Lung (tissue), 17 donors: ENCODE measurements at places on chromosomes 16 and 17.

DNA sequence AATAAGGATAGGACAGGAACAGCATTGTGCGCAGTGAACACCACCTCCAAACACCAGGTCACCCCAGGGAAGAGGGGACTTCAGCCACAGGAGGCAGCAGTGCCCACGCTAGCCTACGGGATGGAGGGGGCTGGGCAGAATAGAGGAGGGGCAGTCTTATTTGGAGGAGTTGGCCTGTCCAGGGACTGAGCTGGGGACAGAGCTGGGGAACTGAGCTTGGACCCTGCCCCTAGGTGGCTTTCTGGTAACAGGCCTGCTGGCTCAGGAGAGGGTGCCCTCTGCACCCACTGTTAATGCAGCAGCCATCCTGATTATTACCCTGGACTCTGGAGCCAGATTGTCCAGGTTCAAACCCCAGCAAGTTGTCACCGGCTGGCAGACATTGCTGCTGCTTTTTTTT is 9.3 kb downstream of the CCDC102A start:
- DNase-seq = no peak

DNA sequence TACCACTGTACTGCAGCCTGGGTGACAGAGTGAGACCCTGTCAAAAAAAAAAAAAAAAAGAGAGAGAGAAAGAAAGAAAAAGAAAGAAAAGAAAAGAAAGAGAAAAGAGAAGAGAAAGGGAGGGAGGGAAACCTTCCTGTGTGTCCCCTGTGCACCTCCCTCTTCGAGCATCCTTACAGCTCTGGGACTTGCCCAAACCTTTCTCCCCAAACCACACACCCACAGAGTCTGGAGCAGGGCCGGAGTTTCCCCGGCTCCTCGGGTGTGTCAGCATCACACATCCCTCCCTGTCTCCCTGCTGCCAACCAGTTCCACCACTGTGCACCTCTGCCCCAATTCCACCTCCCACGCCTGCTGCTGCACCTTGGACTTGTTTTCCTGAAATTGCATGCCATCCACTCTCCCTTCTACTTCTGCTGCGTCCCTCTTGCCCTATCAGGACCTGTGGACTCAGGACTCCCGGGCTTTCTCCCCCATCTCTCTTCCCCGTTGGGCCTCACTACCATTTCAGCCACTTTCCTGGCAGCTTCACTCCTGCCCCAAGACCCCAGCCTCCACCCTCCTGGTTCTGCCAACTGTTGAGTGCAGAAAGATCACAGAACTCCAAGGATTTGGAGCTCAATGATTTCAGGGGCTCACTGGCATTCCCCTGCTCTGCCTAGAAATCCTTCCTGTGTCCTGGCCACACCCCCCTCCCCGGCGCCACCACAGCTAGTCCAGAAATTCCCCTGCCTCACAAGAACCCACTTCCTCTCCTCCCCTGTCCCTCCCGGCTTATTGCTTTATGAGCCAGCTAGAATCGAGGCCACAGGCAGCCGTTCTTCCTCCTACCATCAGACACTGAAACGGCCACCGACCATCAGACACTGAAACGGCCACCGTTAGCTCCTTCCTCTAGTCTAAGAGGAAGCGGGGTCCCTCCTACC is 3.7 kb upstream of the CDK3 start:
- DNase-seq = peak; percentile 38

DNA sequence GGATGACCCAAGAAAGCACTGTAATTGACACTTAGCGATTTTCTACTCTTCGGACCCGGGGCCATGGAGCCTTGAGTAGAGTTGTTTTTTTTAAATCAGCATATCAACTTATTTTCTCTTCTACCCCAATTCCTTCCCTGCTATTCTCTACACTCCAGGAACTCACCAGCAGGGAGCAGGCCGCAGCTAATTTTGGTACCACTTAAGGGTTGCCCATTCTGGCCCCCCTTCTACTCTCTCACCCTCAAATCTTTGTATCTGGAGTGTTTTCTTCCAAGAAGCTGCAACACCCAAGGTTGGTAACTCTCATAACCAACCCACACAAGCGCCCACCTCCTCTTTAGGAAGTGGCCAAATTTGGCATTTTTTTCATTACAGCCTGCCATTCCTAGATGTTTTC is 5.5 kb upstream of the ERAL1 start:
- no peak for DNase-seq

DNA sequence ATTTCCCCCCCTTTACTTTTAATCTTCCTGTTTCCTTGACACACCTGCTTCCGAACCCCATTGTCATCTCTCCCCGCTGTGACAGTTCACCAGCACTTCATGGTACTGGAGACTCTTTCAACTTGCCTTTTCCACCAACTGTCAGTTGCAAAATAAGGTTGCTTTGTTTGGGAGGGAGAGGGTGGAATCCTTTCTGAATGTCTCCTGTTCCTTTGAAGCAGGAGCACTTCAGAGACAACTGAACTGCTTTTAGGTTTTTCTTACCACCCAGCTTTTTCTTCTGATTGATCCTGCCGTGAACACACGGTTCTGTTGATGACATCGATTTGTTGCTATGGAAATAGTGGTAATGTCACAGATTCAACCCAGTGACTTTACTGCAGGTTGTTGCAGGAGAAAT is 42.0 kb downstream of the RPA1 start:
- no peak for DNase-seq

DNA sequence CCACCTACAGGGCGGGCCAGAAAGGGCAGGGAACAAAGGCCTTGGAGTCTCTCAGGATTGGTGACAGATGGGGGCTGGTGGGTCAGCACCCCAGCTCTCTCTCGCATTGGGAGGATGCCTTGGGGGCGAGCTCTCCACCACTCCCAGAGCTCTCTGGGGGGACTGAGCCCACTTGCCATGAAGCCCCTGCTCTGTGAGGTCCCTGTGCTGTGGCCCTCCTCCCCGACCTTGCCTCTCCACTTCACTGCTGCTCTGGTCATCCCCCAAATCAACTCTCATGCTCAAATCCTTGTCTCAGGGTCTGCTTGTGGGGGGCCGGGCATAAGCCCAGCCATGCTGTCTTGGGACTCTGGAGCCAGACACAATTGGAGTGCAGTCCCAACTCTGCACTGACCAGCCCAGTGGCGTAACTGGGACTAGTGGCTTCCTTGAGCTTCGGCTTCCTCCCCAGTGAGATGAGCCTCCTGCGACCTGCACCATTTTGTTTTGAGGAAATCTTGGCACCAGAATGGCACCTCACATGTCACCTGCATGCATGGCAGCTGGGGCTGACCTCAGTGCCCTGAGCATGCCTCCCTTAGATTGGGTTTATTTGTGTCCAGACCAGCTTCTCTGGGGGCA is 184.5 kb downstream of the IRF8 start:
- no peak for DNase-seq

DNA sequence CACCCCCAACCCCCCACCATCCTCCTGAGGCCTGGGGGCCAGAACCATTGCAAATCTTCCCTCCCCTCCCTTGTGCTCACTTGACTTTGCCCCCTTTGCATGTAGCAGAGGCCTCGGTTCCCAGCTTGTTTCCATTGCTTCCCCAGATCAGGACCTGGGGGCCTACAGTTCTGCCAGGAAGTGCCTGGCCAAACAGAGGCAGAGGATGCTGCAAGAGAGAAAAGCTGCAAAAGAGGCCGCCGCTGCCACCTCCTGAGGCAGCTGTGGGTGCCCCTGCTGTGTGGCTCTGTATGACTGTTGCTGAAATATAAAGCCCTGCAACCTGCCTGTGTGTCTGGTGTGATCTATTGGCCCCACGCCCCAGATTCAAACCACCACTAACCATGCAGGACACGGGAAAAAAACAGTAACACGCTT is 2.3 kb downstream of the NDUFB10 start:
- DNase-seq = no peak

GRCh38 chr16:77684181-77684526 is 38.2 kb upstream of the NUDT7 start:
- DNase-seq = peak; percentile 90

GRCh38 chr17:73957564-73957963 is 245.9 kb upstream of the RPL38 start:
- no peak for DNase-seq

- no peak for DNase-seq
These were observed 25.1 kb downstream of the SOX9 start for GRCh38 chr17:72145962-72146361.

GRCh38 chr17:18950346-18950745 is 1.6 kb upstream of the SLC5A10 start:
- no peak for DNase-seq

- DNase-seq = peak; percentile 21
These were observed 8.5 kb downstream of the PRMT7 start for GRCh38 chr16:68319185-68319908.

- DNase-seq = no peak
These were observed 33.6 kb upstream of the CACNG4 start for GRCh38 chr17:66930933-66931332.

DNA sequence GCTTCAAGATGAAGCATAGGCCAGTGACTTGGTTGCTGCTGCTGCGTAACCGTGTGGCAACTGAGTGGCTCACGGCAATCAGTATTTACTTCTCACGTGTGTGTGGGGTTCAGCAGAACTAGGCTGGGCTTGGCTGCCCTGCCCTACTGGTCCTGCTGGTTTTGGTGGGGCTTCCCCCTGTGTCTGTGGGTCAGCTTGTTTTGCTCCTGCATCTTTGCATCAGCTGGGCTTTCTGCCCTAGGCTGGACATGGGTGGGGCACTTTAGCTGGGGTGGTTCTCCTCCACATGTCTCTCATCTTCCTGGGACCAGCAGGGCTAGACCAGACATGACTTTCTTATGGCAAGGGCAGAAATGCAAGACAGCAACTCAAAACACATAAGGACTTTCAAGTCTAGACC is 550.5 kb downstream of the MAF start:
- no peak for DNase-seq

DNA sequence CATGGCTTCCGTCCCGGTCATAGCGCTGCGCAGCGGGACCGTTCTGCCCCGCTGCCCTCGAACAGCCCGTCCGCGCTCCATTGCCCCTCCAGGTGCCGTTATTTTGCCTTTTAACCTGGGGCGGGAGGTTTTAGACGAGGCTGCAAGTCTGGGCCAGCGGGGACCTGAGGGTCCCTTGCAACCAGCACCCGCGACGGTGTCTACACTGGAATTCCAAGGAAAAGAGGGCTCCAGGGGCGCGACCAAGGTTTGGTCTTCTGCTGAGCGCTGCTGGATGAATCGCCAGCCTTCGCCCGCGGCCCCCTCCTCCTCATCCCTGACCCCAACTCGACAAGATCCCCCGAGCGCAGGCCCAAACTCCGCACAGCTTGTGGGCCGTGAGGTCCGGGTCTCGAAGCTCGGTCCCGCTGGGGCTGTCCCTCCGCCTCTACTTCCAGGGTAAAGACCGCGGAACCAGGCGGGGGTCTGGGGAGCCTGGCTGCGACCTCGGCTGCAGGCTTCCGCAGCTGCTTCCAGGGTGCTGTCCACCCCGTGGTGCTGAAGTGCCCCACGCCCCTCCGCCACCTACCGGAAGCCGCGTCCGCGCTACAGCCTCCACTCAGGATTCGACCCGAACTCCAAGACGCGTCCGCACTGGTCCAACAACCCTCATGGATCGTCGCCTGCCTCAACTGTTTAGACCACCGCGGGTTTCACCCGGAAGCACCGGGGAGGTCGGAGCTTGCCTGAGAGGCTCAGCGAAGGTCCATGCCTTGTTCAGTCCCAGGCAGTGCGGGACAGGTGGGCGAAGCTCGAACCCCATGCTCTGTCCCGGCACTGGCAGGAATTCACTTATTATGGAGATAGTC is 10.1 kb upstream of the CA4 start:
- peak; percentile 82 for DNase-seq

GRCh38 chr17:7932483-7932891 is 481 bp downstream of the CNTROB start:
- peak; percentile 71 for DNase-seq

DNA sequence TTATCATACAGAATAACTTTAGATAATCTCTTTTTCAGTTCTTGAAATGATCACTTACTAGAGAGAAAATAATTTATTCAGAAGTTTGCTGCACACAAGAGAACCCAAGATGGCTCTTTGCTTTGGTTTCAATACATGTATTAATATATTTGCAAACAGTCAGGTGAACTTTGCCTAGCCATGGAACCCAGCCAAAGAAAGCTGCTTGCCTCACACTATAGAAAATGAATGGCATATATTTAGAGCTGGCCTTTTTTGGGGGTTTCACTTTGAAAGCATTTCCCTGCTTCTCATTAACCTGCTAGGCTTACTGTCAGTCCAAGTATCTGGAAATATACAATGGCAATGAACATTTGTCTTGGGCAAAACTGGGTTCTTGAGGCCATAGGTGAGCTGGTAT is 75.3 kb downstream of the MRTFB start:
- no peak for DNase-seq

- DNase-seq = no peak
These were observed 115.5 kb downstream of the AATF start for GRCh38 chr17:37064206-37064605.

- DNase-seq = no peak
These were observed 10.8 kb downstream of the CDH5 start for GRCh38 chr16:66377324-66377723.

GRCh38 chr17:82396601-82397435 is 21.3 kb upstream of the HEXD start:
- no peak for DNase-seq

- no peak for DNase-seq
These were observed 53.9 kb downstream of the ADCY9 start for GRCh38 chr16:4062212-4062802.

GRCh38 chr17:63039899-63040602 is 74.0 kb downstream of the TANC2 start:
- no peak for DNase-seq

GRCh38 chr17:44119062-44119461 is 4.4 kb downstream of the HDAC5 start:
- no peak for DNase-seq

GRCh38 chr17:57589151-57590034 is 155.7 kb downstream of the CCDC182 start:
- no peak for DNase-seq

- peak; percentile 9 for DNase-seq
These were observed 146.4 kb upstream of the KCNJ16 start for GRCh38 chr17:69928611-69929010.

GRCh38 chr17:58492238-58493121 is 4.3 kb upstream of the HSF5 start:
- DNase-seq = no peak

DNA sequence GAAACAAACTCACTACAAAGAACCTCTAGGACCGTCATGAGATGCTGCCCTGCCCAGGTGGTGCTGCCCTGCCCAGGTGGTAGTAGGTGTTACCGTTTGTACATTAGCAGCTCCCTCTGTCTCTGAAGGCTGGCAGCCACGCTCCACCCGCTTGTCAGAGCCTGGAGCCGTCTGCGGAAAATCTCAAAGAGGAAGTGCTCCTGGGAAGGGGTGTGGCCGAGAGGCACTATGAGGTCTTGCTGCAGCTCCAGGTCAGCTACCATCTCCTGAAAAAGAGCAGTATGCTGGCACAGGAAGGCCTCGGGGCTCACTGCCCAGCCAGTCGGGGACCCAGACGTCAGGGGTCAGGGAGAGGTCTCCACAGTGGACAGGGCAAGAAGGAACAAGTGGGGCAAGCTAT is 28.3 kb downstream of the ZNF276 start:
- no peak for DNase-seq

DNA sequence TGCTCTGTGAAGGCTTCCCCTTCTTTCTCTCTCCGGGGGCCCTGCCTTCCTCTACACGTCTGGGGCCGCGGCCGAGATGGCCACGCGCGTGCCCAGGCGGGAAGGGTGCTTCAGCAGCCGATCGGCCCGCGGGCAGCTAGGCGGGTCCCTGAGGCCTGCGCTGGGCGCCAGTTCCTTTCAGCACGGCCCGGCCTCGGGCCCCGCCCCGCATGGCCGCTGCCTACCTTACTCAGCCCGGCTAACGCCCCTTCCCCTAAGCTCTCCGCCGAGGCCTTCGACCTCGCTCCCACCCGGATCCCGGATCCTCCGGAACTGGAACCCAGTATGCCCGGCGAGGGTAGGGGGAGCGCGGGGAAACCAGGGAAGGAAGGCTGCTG is 335 bp downstream of the TMEM11 start:
- DNase-seq = no peak
